ENCODE measurements at places on chromosomes 4 and X. TPM values are rescaled to one million over a fixed set of nuclear protein-coding genes. Genes with fewer than 3 reads are reported as not detected.

Gene PRKX
- polyA plus RNA-seq = 5.8 TPM

DNA sequence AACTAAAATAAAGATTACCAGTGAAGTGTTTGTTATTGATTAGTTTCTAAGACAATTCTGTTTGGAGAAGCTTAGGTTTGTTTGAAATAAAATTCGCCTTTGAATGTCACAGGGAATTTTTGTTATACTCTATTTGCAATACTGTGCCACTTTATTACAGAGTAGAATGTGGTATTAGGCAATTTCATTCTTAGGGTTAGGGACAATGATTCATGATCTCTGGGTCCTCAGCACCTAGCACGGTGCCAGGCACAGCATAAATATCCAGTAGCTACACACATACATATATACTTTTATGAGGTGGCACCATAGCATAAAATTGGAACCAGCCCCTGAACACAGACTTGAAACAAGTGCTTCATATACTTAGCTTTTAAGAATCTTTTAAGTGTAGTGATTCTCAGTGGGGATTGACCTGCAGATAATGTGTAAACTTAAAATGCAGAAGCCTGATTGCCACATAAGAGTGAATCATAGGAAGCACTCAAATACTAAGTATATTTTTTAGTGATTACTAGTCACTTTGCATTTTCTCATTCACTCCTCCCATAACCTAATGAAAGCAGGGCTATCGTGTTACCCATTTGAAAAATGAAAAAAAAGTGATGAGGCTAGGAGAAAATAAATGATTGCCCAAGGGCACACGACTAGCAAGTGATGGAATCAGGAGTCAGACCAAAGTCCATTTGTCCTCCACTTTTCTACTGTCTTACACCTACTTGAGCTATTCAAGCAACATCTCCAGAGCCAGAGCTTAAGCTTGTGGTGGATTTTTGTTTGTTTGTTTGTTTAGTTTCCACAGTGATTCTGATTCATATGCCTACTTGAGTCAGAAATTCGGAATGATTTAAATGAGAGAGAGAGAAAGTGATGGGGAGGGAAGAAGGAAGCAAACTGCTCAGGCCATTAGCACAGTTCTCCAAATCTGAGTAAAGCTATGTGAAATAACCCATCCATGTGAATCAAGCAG, 366.0 kb upstream of the FGF13 start:
- no peak for DNase-seq

DNA sequence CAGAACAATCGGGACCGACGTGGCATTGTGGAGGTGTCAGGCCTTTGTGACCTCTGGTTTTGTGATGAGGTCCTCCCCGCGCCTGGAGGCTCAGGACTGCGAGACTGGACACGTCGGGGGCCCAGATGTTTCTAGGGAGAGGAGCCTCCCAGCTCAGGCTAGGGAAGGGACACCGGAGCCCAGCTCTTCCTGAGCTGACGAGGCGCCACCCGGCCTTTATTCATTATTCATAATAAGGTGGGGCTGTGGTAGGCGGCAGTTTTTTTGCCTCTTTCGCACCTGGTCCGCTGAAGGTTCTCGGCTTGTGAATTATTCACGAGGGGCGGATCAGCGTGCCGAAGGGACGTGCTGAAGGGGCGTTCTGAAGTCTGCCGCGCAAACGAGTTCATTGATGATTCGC, 2.3 kb upstream of the UBA1 start:
- DNase-seq = no peak

GRCh38 chr4:44494810-44495701, 46.4 kb upstream of the KCTD8 start:
- no peak for DNase-seq
